ENCODE measurements at places on chromosomes 16 and 17. TPM values are rescaled to one million over a fixed set of nuclear protein-coding genes. Genes with fewer than 3 reads are reported as not detected.

Gene KRTAP1-1
- total RNA-seq, result not detected

Gene PLA2G10
- not detected for total RNA-seq

Gene RMI2
- 1.3 TPM for total RNA-seq

Gene TNFRSF13B
- not detected for total RNA-seq

Gene CHST4
- total RNA-seq, result not detected

Gene AANAT
- total RNA-seq, result not detected

Gene ATP2A1
- 0.20 TPM for total RNA-seq

Gene C1QBP
- 75.1 TPM for total RNA-seq

Gene SLFN11
- 46.3 TPM for total RNA-seq

Gene SLC2A4
- 6.7 TPM for total RNA-seq

Gene NUDT7
- 9.0 TPM for total RNA-seq

Gene KRTAP4-6
- total RNA-seq, result not detected

Gene LRRC46
- not detected for total RNA-seq

Gene CTRB2
- 19.8 TPM for total RNA-seq

Gene EVI2A
- 3.5 TPM for total RNA-seq

Gene CETP
- not detected for total RNA-seq

Gene CTRB1
- 1.0 TPM for total RNA-seq

Gene STAT5A
- 150 TPM for total RNA-seq

Gene ABCC11
- not detected for total RNA-seq

Gene KRT33B
- total RNA-seq, result not detected

Gene SEC14L1
- 63.1 TPM for total RNA-seq

Gene RPH3AL
- 42.5 TPM for total RNA-seq

Gene WNT3
- total RNA-seq, result 0.59 TPM

Gene ASGR1
- total RNA-seq, result not detected

Gene PLXDC1
- 40.0 TPM for total RNA-seq

Gene ASPA
- 16.2 TPM for total RNA-seq

Gene ARL4D
- 41.4 TPM for total RNA-seq

Gene IL32
- 4.2 TPM for total RNA-seq

Gene CCL7
- total RNA-seq, result not detected

Gene KRT36
- not detected for total RNA-seq

Gene ARHGAP23
- 80.7 TPM for total RNA-seq

Gene VKORC1
- total RNA-seq, result 146 TPM

Gene ZNF652
- 58.6 TPM for total RNA-seq

Gene HSD11B2
- not detected for total RNA-seq

Gene CCDC144A
- total RNA-seq, result 5.1 TPM

Gene SYNGR3
- total RNA-seq, result not detected

Gene FBXL20
- 30.0 TPM for total RNA-seq

Gene LYRM9
- 34.1 TPM for total RNA-seq

Gene RUNDC1
- 15.6 TPM for total RNA-seq

Gene FSCN2
- total RNA-seq, result 3.1 TPM

Gene TEKT1
- total RNA-seq, result not detected

Gene SGSH
- 34.8 TPM for total RNA-seq

Gene OVCA2
- total RNA-seq, result 37.3 TPM

Gene CDRT15
- not detected for total RNA-seq

Data from tibial nerve (tissue), 4 donors.